Neural cell (in vitro differentiated cells): ENCODE measurements at places on chromosomes 5 and 9. TPM values are rescaled to one million over a fixed set of nuclear protein-coding genes. Genes with fewer than 3 reads are reported as not detected.

TRIP13 gene
- 2.1 and 2.6 TPM in 2 replicates for polyA plus RNA-seq

RMI1 gene
- polyA plus RNA-seq = 12.9 and 13.1 TPM in 2 replicates

KCNN2 gene
- polyA plus RNA-seq = 1.0 and 1.6 TPM in 2 replicates

ZNF79 gene
- 2.9 and 3.3 TPM in 2 replicates for polyA plus RNA-seq

GDNF gene
- polyA plus RNA-seq = not detected in 2 replicates
